Stimulated activated CD8-positive, alpha-beta memory T cell treated with anti-CD3 and anti-CD28 coated beads, Interleukin-7, amount 100 ng/mL, for 48 hours (primary cell): ENCODE measurements at places on chromosomes 4 and X.

DNA sequence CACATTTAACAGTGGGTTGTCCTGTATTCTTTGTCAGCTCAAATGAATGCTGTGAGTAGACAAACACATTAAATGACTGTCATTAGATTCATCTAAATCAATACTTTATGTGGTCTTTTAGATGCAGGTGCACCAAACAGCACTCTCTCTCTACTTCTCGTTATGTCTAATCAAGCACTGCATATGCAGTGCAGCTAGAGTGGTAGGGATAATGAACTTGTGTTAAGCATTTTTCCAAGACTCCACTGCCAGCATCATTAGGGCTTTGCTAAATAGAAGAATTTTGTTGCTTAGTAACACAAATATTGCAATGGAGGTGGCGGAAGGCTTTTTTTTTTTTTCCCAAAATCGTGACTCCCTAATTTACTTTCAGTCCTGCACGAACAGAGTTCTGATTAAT lies 447.0 kb upstream of the GALNT7 start:
- no peak for DNase-seq

DNA sequence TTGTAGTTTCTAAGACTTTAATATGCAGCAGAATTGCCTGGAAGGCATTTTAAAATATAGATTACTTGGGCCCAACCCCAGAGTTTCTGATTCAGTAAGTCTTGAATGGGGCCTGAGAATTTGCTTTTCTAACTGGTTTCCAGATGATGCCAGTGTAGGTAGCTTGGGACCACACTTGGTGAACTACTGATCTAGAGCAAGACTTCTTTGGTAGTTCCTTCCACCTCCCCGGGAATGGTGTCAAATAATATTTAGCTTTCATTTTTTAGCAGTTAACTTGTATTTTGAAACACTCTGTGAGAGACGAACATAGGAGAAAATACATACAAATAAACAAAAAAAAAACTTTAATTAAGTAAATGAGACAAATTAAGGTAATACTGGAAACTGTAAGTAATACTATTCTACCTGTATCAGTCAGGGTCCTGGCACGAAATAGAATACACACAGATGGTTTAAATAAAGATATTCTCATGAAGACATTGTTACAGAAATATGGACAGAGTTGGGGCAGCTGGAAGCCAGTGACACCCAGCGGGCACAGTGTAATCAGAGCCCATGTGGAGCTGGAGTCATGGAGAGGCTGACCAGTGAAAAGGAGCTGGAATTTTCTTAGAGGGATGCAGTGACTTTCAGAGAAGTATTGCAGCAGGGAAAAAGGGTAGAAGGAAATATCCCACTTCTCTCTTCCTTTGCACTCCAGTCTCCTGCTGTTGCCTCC lies 905.7 kb downstream of the CCSER1 start:
- no peak for DNase-seq

DNA sequence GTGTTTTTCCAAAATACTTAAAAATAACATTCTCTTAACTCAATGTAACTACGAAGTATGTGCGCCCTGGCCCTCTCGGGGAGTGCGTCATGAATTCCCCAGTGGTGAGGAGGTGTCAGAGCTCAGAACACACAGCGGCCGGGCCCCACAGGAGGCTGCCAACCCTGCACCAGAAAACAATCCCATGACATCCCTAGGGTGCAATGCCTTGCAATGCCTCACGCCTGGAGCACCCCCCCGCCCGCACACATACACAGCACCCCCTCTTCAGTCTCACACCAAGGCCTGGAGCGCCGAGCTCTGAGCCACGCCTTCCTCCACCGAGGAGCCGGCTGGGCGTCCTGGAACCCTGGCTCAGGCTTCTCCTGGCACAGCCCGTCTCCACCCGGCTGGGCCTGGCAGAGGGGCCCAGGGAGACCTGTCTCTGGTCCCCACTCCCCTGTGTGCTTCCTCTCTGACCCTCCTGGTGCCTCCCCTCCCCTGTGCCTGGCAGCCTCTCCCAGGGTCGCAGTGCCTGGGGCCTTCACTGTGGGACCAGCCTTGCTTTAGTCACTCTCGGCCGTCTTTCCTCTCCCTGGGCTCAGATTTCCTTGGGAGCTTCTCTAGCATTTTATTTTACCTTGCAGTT lies 108.2 kb upstream of the ADRA2C start:
- DNase-seq: no peak

- no peak for DNase-seq
Observed at GRCh38 chr4:76485450-76485849, 50.4 kb downstream of the SHROOM3 start.

GRCh38 chr4:3852309-3852708 lies 86.1 kb downstream of the ADRA2C start:
- no peak for DNase-seq

- DNase-seq: no peak
Observed at GRCh38 chr4:40507977-40508376, 121.7 kb downstream of the RBM47 start.

DNA sequence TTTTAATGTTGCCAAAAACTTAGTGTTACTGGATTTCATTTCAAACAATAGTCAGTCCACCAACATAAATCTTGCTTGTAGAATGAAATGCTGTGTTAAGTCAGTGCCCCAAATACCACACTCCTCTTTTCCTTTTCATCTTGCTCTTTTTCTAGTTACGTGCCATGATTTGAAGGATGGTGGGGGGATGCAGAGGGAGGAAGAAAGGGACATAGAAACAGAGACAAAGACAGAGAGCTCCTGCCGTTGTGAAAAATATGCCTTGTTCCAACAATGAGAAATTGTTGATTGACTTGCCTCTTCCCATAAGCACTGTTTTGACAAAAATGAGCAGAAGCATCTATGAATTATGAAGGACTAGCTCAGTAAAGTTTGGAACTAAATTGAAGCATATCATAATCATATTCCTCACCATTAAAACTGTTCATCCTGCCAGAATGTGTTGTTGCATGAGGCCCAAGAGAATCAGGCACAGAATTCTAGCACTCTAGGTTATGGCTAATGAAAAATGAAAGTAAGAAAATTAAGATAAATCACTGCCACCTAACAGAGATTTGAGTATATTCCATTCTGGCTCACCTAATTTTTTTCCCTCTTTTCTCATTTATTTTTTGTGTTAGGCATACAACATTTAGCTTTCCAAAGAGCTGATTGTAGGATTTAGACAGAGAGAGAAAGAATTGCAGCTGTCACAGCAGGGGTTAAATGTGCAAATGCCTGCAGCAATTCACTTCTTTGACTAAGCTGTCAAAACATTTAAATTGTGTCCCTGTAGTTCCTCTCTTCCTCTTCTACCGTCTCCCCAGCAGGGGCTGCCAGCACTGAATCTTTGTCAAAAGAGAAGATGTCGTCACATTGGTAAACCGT lies 111.6 kb upstream of the PTPN13 start:
- no peak for DNase-seq

GRCh38 chr4:4594285-4594920 lies 52.6 kb upstream of the STX18 start:
- no peak for DNase-seq

- DNase-seq: no peak
Observed at GRCh38 chrX:43963726-43964125, 9.5 kb downstream of the NDP start.

DNA sequence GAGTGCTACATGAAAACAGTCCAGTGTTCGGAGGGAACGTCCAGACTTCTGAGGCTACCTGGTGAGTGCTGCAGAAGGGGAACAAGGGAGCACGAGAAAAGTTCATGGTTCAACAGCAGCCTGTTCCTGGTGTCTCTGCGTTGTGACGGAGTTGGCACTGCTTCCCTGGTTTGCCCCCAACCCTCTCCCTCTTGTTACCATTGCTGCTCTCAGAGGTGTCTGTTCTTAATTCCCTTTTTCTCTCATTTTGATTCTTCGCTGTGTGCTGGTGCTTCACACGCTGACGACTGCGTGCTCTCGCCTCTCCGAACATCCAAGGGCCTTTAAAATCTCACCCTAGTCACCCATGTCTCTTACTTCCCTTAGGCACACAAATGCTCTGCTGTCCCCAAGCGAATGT lies 1.6 kb upstream of the FAM149A start:
- no peak for DNase-seq

- no peak for DNase-seq
Observed at GRCh38 chrX:153688506-153688905, 780 bp downstream of the SLC6A8 start.

DNA sequence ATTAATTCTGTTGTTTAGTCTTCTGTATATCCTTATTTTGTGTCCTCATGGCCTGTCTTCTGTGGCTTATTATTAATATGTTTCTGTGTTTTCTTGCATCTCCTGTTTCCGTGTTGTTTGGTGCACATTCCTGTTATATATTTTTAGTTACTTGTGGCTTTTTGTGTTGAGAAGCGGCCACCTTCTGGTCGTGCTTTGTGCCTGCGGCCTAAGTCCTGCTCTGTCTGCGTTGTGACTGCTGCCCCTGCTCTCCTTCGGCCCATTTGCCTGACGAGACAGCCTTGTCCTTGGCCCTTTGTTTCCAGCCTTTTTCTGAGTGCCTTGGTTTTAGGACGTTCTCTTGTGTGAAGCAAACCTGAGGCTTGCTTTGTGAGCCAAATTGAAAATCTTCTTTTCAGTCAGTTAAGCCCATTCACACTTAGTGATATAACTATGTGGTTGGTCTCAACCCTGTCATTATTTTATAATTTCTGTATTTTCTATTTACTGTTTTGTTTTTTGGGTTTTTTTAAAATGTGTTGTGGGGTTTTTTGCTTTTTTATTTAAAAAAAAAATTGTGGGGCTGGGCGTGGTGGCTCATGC lies 43.8 kb downstream of the TNIP2 start:
- DNase-seq: no peak

DNA sequence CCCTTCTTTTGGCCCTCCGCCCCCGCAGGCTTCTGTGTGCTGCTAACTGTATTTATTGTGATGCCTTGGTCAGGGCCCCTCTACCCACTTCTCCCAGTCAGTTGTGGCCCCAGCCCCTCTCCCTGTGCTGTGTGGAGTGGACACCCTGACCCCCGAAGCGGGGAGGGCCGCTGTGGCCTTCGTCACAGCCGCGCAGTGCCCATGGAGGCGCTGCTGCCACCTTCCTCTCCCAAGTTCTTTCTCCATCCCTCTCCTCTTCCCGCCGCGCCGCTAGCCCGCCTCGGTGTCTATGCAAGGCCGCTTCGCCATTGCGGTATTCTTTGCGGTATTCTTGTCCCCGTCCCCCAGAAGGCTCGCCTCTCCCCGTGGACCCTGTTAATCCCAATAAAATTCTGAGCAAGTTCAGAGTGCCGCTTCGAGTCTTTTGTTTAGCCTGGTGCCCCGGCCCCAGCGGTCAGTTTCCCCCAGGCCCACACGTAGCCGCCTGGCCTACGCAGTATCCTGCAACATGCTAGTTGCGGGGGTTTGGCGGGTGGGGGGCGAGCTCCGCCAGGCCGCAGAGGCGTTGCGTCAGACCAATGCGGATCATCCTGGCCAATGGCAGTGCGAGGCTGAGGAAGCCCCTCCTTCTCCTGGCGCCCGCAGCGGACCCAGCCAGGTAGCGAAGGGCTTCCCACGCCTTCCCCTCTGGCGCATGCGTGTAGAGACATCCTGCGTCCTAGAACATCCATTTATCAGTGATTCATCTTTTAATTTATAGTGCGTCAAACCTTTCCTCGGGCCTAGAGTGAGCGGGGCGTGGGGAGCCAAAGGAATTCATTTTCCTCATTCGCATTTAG lies 5.6 kb upstream of the KANTR start:
- DNase-seq: peak; percentile 54

- no peak for DNase-seq
Observed at GRCh38 chr4:182885022-182885737, 32.0 kb downstream of the DCTD start.

DNA sequence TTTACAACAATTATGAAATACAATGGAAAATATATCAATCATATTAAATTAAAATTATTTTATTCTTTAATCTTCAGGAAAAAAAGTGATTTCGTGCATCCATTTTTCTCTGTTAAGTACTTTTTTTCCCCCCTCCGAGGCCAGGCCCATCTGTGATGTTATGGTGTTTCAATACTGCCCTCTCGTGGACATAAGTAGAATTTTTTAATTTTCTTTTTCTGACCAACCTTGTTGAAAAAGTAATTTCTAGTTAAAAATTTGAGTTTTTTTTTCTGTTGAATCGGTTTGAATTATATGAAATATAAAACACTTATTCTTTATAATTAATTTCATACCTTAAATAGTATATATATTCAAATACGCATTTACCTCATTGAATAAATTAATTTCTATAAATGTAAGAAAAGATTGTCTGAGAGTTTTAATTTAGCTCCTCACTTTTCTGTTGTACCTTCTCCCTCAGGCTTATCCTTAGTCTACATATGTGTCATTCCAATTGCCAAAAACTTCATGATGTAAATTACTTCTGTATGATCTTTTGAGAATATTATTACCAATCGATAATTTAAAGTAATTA lies 175.8 kb upstream of the TECRL start:
- no peak for DNase-seq

GRCh38 chrX:136034668-136035067 lies 49.4 kb downstream of the SLC9A6 start:
- no peak for DNase-seq

DNA sequence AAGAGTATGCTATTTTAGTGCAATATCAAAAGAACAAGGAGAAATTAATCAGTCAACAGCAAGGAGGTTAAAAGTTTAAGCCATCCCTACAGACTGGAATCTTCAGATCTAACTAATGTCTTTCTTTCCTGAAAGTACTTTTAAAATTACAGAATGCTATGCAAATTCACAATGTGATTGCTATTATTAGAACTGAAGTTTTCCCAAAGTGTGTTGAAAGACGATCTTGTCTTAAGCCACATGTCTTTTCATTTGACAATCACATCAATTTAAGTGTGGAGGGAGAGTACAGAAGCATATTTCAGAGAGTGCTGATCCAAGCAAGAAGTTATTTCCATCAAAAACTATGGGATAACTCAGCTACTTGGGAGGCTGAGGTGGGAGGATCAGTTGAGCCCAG lies 64.7 kb upstream of the TNIP3 start:
- DNase-seq: no peak

GRCh38 chr4:105058177-105058812 lies 88.4 kb upstream of the TET2 start:
- no peak for DNase-seq

DNA sequence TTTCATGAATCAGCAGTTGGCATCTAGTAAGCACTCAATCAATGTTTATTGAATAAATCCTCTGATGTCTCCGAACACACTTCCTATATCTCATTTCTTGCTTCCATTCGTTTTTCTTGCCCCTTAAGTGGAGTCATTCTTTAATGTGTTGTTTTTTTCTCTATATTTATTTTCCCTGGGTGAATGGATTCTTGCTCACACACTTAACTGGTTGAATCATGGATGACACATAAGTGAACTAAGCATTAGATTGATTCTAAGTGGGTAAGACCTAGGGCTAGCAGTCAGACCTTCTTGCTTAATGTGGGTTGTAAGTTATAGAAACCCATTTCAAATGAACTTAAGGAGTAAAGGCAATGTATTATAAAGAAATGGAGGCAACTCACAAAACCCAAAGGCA lies 111.1 kb downstream of the RTL3 start:
- DNase-seq: no peak

GRCh38 chr4:145730026-145730425 lies 50.1 kb downstream of the C4orf51 start:
- DNase-seq: no peak

- no peak for DNase-seq
Observed at GRCh38 chrX:38768079-38768478, 33.2 kb upstream of the MID1IP1 start.

GRCh38 chr4:163922302-163922701 lies 427.8 kb downstream of the TMA16 start:
- no peak for DNase-seq

GRCh38 chr4:1291091-1291490 lies 1.4 kb downstream of the MAEA start:
- DNase-seq: no peak
